ENCODE measurements at places on chromosomes 3 and 15.

GRCh38 chr3:25781758-25782594 is 1.3 kb downstream of the NGLY1 start:
- no peak for DNase-seq

- no peak for DNase-seq
Observed at GRCh38 chr3:161556533-161556932, 59.9 kb downstream of the OTOL1 start.

GRCh38 chr3:112005091-112005672 is 6.5 kb downstream of the TAGLN3 start:
- no peak for DNase-seq

DNA sequence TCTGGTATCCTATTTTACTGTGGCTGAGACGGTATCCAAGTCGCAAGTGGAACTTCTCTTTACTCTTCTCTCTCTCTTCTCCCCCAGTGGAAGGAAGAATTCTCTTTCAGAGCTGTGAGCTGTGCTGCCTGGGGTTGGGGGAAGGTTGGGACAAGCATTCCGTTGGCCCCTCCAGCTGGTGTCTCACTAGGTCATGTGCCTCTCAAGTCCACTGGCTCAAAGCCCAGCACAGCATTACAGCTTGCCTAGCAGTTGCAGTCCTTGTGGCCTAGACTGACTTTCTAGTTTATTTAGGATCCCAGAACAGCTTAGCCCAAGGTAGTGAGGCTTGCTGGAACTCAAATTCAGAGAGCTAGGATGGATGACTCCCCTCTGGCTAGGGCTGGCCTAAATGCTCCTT is 76.1 kb upstream of the SPATA16 start:
- no peak for DNase-seq

- no peak for DNase-seq
Observed at GRCh38 chr15:40772014-40772413, 2.2 kb downstream of the C15orf62 start.

- no peak for DNase-seq
Observed at GRCh38 chr15:93308026-93308690, 219.1 kb upstream of the RGMA start.

DNA sequence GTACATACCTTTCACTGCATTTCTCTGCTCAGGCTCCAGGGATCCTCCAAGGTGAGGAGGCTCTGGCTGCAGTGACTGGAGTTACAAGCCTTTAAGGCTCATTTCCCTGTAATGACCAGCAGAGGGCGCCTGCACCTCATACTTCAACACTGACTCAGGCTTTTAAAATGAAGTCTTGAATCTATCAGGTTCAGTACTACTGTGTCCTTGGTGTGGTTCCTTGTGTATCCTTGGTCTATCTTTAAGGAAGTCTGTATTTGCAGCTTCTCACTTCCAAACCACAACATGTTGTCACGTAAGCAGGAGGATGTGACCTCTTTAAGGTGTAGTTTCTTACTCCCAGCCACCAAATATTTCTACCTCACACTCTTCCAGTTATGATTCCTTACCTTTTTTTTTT is 122.5 kb upstream of the ZBED2 start:
- DNase-seq = peak; percentile 82

- peak; percentile 72 for DNase-seq
Observed at GRCh38 chr15:72285927-72286516, 13.7 kb upstream of the PARP6 start.

GRCh38 chr3:121757087-121757811 is 7.7 kb upstream of the GOLGB1 start:
- DNase-seq = no peak

DNA sequence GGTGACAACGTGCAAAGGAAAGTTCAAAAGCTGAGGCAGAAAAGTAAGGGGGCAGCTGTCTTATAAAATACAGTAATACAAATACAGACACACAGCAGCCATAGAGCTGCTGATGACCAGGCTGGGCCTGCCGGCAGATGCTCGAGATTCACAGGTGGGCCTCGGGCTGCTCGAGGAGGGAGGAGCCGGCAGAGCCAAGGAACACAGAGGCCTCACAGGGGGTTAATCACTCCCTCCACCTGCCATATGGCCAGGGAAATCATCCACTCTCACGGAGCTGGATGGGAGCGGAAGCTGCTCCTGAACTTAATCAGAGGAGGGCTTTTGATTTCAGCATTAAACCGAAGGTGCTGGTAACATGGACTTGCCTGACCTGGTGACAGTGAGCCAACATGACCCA is 29.6 kb upstream of the MGLL start:
- DNase-seq = no peak

- DNase-seq = no peak
Observed at GRCh38 chr3:194321693-194322640, 29.2 kb downstream of the CPN2 start.

DNA sequence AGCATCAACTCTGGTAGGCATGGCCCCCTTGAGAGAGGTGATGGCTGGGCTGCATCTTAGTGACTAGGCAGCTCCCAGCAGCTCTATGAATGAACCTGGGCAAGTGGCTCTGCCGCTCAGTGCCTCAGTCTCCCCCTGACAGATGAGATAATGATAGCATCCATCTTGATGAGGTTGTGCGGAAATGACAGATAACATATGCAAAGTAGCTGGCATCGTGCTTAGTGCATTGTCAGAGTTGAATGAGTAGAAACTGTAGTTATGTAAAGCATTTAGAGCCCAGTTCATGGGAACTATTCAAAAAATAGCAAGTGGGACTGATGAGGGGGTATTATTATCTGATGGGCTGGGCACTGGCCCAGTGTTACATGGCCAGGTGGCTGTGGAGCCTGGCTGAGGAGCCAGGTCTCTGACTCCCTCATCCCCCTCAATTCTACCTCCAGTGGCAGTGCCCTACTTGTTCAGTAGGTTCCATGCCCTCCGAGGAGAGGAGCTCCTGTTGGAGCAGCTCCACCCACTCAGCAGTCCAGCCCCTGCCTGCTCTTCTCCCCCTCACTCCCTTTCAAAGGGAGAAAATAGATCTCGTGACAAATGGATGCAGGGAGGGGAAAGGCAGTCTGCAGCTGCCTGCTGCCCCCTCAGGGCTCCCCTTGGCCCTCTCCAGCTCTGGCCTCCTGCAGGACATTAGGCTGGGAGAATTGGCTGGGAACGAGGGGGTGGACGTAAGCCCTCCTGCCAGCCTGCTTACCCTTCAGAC is 6.6 kb downstream of the PRKCD start:
- no peak for DNase-seq

GRCh38 chr3:18247776-18248310 is 177.3 kb downstream of the SATB1 start:
- no peak for DNase-seq

GRCh38 chr15:52206446-52206845 is 15.3 kb upstream of the GNB5 start:
- no peak for DNase-seq

DNA sequence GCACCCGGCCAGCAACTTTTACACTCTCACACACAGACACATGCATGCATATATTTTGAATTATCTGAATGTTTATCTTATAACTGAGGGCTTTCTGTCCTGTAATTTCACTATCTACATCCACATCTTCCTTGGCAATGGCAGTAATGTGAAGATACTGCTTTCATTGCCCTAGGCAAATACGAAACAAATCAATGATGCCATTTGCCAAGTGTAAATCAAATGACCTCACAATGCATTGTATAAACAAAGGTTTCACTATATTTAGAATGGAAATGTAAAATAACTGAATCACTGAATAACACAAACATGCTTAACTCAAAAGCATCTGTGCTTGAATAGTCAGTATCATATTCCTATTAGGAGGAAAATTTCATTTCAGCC is 455.6 kb downstream of the TBL1XR1 start:
- DNase-seq = no peak

DNA sequence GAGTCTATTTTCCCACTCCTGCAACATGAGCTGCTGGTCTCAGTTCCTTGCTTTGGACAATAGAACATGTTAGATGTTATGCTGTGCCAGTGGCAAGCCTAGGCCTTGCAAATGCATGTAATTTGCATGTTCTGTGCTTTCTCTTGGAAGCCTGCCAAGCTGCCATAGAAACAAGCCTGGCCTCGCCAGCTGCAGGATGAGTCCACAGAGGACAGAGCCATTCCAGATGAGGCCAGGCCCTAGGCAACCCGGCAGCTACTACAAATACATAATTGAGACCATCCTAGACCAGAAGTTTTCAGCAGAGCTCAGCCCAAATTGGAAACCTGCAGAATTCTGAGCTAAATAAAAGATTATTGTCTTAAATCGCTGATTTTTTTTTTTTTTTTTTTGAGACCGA is 39.6 kb downstream of the TRIM69 start:
- no peak for DNase-seq

DNA sequence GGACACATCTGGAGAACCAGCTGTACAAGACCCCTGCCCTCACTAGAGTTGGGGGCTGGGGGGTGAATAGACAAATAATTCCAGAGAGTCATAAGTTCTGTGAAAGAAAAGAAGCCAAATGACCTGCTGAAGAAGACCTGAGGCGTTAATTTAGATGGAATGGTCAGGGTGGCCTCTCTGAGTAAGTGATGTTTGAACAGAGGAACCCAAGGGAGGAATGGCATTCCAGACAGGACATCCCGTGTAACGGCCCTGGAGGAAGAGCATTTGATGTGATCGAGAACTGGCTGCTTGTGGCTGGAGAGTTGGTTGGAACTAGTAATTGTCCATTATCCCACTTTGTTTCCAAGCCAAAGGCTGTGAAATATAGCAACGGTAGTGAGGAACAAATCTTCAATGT is 1.7 kb downstream of the NR2C2 start:
- no peak for DNase-seq

- DNase-seq = peak; percentile 52
Observed at GRCh38 chr3:64207289-64208080, 17.8 kb downstream of the PRICKLE2 start.

GRCh38 chr3:24182756-24183155 is 237.7 kb downstream of the NR1D2 start:
- no peak for DNase-seq

DNA sequence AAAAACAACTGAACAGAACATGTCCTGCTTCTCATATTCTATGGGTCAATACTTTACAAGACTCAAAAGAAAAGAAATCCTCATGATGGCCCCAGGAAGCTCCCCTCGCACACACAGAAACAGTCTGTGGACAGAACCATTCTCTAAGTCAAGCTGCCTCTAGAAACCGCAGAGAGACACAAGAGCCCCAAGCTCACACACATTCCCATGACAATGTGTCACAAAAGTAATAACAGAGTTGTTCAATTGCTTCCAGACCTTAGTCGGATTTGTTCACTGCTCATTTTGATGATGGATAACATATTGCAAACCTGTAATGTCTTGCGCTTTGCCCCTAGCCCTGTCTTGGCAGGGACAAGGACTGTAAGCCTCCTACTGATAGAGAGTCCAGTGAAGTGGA is 60.9 kb downstream of the UMPS start:
- DNase-seq = peak; percentile 63

DNA sequence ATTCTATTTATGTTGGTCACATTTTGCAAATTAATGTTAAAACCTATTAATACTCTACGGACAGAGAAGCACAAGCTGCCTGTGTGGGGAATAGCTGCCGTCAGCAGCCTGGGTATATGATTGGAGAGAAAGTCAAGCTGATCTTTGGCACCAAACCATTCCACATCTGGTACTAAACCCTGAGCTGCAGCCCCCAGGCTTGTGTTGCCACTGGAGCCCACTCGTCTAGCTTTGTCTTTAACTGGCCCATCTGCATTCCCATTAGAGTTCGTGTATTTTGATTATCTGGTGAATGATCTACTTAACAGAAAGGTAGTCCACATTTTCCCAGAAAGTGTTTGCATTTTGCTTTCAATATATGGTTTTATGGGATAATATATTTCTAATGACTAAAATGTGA is 5.4 kb downstream of the NDUFB4 start:
- no peak for DNase-seq

All from AG20443 (cell line).